ENCODE measurements at places on chromosomes 16 and 17. TPM values are rescaled to one million over a fixed set of nuclear protein-coding genes. Genes with fewer than 3 reads are reported as not detected.

GRCh38 chr17:39239640-39240314 is 14.0 kb upstream of the STAC2 start:
- peak; percentile 35 for DNase-seq

DNA sequence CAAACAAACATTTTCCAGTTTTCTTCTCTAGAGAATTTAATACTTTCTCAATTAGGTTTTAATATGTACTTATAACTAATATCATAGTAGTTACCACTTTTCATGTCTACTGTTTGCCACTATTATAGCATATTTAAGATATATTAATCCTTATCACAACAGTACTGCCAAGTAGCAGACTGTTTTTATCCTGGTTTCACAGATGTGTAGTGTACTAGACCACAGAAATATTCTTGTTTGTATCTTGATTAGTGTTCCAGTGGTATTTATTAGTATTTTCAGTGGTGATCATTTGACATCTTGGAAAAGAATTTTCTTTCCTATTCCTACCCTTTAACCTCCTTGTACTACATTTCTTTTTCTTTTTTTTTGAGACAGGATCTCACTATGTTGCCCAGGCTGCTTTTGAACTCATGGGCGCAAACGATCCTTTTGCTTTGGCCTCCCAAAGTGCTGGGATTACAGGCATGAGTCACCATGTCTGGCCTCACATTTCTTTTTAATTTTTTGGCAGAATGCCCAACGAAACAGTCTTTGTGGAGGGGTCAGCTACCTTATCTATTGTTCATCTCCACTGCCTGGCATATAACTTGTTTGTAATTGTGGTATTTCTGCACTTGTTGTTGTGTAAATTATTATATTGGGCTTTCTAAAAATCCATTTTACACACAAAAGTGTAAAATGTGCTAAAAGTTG is 27.2 kb downstream of the MAP2K4 start:
- DNase-seq, result no peak

GRCh38 chr17:38628441-38628840 is 22.7 kb upstream of the SRCIN1 start:
- DNase-seq, result no peak

- DNase-seq, result no peak
Measured at GRCh38 chr17:45739786-45740185, 44.3 kb upstream of the CRHR1 start.

DNA sequence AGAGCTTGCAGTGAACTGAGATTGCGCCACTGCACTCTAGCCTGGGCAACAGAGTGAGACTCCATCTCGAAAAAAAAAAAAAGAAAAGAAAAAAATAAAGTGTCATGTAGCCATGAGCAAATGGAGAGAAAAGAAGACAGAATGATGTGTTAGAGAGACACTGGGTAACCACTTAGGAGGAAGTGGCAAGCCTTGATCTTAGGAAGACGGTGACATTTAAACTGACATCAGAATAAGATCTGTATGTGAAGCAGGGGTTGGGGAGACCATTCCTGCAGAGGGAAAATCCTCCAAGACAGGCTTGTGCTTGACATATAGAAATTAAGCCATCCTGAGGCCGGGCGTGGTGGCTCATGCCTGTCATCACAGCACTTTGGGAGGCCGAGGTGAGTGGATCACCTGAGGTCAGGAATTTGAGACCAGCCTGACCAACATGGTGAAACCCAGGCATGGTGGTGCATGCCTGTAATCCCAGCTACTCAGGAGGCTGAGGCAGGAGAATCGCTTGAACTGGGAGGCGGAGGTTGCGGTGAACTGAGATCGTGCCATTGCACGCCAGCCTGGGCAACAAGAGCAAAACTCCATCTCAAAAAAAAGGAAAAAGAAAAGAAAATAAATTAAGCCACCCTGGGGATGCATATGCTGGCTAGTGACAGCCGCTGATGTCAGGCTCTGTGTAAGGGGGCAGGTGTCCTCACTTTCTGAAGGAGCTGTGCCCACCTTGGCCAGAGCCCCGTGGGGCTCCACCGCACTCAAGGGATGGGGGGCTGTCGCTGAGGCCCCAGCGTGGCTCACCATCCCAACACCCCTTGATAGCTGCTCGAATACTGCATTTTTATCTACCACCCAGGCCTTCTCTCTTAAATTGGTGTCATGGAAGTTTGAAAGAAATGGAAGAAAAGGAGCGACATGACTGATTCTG is 13.1 kb upstream of the CYB5B start:
- no peak for DNase-seq

DNA sequence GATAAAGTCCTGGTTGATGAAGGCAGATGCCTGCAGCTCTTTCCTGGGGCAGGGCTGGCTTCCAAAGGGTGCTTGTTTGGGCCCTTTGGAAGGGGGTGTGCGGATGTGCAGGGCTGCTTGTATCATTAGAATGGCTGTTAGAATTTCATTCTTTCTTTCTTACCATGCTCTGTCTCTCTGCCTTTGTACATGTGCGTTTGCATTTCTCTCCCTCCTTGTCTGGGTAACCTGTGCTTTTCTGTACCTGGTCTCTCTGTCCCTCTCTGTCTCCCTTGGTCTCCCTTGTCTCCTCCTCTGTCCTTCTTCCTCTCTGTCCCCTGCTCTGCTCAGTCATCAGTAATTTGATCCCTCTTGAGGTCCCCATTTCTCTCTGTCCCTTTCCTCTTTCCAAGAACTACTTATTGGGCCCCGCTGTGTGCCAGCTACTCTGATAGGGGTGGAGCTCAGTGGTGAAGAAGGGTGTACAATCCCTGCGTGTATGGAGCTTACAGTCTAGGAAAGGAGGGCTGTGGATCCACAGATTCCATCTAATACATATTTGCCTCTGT is 69.3 kb downstream of the PLCG2 start:
- no peak for DNase-seq

DNA sequence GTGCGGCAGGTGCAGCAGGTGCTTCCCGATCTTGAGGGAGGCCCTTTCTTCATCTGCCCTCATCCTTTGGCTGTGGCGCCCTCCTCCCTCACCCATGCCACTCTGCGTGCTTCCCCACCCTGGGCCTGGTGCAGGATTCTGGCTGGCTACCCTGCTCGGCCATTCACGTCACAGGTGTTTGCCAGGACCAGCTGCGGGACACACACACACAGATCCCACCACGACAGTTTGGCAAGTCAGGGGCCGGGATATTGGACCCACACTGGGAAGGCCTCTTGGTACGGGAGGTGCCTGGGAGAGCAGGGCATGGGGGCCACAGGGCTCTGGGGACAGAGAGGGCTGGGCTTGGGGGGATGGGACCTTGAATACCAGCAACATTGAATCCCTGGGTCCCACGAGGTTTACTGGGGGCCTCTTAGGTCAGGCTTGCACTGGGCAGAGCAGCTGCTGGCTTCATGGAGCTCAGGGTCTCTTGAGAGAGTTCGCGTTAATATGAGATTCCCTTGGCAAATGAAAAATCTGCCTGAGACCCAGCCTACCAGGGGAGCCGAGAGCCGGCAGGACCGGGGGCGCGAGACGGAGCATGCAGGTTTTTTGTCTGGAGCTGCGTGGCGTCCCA is 15.1 kb downstream of the ADCY7 start:
- no peak for DNase-seq

DNA sequence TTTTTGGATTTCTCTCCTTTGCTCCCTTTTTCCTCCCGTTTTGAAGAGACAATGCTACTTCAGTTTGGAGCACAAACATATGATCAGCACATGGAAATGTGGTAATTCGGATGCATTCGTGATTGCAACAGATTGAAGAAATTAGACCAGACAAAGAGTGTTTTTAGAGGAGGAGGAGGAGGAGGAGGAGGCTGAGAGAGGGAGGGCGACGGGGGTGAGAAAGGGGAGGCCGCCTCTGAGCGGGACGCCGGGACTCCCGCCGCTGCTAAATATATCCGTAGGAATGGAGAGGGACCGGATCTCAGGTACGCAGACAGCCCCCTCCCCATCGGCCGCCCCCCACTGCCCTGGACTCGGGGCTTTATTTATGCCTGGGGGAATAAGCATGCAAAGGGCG is 179.3 kb downstream of the SEC14L1 start:
- no peak for DNase-seq

DNA sequence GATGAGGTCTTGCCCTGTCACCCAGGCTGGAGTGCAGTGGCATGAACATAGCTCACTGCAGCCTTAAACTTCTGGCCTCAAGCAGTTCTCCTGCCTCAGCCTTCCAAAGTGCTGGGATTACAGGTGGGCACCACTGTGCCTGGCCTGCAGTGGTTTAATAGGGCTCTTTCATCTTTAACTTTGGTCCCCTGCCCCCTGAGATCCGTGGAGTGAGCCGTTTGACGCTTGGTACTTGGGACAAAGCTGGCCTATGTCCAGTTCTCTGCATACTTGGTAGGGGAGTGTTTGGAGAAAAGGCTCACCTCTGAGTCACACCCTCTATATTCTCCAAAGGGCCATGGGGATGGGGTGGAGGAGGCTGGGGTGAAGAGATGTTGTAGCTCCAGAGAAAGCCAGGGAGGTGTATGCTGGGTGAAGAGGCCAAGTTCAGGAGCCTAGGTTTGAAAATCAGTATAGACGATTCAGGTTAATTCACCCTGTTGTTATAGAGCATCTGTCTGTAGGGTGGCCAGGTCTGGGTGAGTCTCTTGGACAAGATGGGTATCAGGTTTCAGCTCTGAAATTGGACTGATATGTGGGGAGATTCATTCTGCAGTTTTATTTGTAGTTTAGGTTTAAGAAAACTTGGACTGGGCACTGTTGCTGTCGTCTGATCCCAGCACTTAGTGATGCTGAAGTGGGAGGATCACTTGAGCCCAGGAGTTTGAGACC is 17.6 kb downstream of the ABCC1 start:
- DNase-seq, result no peak

The C16orf96 gene
- total RNA-seq, result 0.06 TPM

The TBX2 gene
- 33.9 TPM for total RNA-seq

The CPD gene
- 223 TPM for total RNA-seq

The OR4D1 gene
- not detected for total RNA-seq

The ORC6 gene
- total RNA-seq, result 2.2 TPM

The AATK gene
- 14.2 TPM for total RNA-seq

The NOL11 gene
- 24.9 TPM for total RNA-seq

The CRISPLD2 gene
- 117 TPM for total RNA-seq
